Activated CD8-positive, alpha-beta memory T cell treated with anti-CD3 and anti-CD28 coated beads for 1 hour (primary cell): ENCODE measurements at places on chromosomes 13 and 19.

DNA sequence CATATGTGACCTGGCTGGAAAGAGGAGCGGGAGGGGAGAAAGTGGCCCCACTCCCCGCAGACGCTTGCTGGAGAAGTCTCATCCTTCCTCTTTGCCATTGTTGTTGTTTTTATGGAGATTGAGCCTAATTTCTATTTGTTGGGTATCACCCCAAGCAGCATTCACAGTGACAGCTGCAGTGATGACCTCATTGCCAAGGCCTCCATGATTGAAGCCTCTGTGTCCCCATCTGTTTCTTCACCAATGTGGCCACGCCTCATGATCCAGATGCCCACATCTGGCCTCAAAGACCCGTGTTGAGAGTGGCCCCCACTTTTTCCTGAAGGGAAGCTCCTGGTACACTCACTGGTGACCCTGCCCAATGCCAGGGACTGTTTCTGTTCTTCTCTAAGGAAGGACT is 154.2 kb downstream of the SLC7A1 start:
- no peak for DNase-seq

GRCh38 chr19:42203700-42204099 is 13.8 kb downstream of the DEDD2 start:
- DNase-seq: no peak

GRCh38 chr19:13238891-13239534 is 88.8 kb downstream of the IER2 start:
- no peak for DNase-seq

DNA sequence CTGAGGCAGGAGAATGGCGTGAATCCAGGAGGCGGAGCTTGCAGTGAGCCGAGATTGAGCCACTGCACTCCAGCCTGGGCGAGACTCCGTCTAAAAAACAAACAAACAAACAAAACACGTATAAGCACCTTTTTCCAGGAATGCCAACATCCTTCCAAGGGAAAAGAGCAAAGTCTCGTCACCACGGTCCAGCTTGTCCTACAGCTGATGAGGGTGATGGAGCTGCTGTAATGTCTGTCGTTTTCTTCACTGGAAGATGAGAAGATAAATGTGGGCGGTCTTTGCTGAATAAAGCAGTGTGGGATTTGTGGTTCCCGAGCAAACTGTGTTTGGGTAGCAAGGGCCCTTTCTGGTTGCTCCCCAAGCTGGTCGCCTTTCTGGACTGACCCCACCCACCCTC is 166.6 kb downstream of the PTPRS start:
- no peak for DNase-seq

DNA sequence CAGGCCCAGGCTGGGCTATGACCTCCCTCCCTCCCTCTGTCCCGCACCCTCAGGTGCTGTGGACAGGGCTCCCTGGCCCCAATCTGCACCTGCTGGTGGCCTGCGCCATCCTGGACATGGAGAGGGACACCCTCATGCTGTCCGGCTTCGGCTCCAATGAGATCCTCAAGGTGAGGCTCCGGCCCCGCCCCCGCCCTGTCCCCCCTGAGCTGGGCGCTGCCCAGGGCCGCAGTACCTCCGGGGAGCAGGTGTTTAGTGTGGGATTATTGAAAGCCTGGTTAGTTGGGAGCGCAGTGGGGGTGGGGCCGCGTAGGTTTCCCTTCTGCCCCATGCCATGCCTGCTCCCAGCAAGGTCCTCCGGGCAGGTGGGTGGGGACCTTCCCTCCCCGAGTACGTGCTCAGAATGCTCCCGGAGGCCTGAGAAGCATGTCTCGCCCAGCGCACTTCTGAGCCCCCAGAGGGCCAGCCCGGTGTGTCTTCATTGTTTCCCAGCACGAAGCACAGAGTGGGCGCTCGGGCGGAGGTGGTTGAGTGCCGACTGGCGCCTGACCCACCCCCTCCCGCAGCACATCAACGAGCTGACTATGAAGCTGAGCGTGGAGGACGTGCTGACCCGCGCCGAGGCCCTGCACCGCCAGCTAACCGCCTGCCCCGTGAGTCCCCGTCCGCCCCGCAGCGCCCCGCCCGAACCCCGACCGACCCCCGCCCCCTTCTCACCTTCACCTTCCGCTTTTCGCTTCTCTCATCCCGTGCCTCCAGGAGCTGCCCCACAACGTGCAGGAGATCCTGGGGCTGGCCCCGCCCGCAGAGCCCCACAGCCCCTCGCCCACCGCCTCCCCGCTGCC is 8.8 kb downstream of the IL4I1 start:
- DNase-seq: no peak

GRCh38 chr13:40758811-40759210 is 12.2 kb downstream of the MRPS31 start:
- DNase-seq: no peak

DNA sequence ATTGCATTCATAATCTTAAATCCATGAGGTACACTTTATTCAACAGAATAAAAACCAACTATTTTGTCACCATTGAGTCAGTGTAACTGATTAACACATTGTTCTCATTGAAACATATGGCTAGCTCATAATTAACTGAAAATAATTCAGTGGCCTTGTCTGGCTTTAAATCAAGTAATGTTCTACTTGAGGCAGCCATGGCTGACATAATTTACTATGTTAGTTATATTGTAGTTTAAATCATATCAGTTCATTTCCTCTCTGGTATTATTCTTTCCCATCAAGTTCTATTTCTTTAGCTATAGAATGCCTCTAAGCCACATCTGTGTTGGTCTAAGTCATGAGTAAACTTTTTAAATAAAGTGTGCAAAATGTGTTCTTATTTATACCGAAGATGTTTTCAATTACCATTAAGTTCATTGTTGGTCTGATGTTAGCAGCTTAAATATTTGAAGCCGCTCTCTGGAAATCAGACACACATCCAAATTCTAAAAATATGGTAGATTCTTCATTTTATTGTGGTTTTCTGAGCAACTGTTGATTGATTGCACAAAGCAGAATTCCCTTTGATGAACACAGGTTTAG is 393.7 kb downstream of the GPC6 start:
- no peak for DNase-seq

GRCh38 chr13:62207388-62207787 is 791.7 kb upstream of the PCDH20 start:
- DNase-seq: no peak

DNA sequence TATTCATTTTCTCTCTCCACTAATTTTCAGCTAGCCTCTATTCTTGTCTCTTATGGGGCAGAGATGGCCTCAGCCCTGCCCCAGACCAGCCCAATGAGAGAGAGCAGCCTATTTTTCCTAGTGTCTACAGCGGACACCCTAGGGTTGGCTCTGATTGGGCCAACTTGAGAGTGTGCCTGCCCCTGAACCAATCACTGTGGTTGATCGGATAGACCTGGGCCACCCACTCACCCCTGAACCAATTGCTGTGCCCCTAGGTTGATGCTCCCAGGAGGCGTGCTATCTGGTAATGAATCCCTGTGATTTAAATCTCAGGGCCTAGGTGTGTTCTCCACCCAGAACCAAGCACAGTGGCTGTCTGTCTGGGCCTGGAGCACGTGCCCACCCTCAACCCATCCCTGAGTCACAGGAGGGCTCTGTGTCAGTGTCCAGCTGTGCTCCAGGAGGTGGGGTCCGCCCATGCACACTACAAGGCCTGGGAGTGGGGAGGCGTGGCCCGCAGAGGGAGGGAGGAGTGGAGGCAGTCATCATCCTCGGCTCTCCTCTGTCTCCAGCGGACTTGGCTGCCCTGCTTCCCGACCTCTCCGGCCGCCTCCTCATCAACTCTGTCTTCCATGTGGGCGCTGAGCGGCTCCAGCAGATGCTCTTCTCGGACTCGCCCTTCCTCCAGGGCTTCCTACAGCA is 14.9 kb upstream of the SCN1B start:
- no peak for DNase-seq
